ENCODE measurements at places on chromosomes 5 and 9. TPM values are rescaled to one million over a fixed set of nuclear protein-coding genes. Genes with fewer than 3 reads are reported as not detected.

CDO1 gene
- 7.0 TPM for total RNA-seq

HACD4 gene
- 4.8 TPM for total RNA-seq

SH3RF2 gene
- 6.7 TPM for total RNA-seq

HMCN2 gene
- total RNA-seq = not detected

CXXC5 gene
- total RNA-seq = 75.9 TPM

KDM3B gene
- 89.5 TPM for total RNA-seq

ZBED3 gene
- 0.90 TPM for total RNA-seq

SPINK4 gene
- not detected for total RNA-seq

QRFP gene
- not detected for total RNA-seq

ANKHD1 gene
- 145 TPM for total RNA-seq
